ENCODE measurements at places on chromosomes 6 and 20. TPM values are rescaled to one million over a fixed set of nuclear protein-coding genes. Genes with fewer than 3 reads are reported as not detected.

The SRMS gene
- total RNA-seq, result not detected

The ANGPT4 gene
- total RNA-seq, result 0.60 TPM

The IL17F gene
- total RNA-seq, result not detected

The LZTS3 gene
- total RNA-seq, result 18.7 TPM

Data from camera-type eye (tissue), 1 donor.